ENCODE measurements at places on chromosomes 1 and 21.

DNA sequence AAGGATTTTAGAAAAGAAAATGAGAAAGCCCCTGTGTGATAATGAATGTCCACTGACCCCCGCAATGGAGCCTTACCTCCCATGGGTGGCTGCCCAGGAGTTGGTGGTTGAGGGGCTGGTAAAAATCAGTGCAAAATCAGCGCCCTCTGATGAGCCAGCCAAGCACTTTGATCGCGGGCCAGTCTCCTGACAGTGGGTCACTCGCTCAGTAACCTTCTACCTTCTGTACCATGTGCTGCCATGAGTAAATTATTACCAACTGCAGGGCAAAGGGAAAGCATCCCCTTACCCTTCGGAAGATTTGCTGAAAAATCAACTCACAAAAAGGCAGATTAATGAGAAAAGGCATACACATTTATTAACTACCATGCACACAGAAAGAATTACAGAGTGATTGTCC is 58.8 kb downstream of the KCNK1 start:
- no peak for DNase-seq

GRCh38 chr21:15022608-15023261 is 42.1 kb downstream of the NRIP1 start:
- DNase-seq = no peak

DNA sequence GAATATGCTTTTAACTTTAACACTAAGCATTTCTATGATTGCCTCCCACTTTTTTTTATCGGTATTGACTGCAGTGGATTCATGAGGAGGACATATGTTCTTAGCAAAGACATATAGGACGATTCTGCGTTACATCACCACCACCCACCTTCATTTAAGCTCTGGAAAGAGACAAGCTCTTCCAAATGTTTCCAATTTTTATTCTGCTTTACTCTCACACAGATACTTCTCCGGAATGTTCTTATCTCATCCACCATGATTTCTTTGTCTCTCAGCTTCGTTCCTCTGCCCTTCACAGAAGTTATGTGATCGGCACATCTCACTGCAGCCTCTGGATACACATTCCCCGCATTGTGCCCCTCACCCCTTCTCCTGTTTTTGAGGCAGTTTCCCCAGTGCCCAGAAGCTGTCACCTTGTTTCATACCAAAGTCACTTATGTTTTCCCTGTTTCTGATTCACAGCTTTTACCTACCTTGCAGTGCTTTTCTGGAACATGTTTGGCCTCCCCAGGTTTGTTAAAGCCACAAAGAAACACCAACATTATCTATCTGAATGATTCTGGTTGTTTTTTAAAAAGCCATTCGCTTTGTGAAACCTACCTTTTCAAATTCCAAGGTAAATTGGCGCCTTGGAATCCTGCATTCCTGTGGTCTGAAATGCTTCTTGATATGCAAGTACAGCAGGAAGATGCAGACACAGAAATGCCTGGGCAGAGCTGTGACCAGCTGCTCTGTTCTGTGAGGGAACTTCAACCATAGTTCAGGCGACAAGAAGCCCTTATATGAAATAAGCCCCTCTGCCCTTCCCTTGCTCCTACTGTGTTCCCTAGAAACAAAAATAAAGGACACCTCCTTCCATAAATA is 1020.2 kb downstream of the TTLL7 start:
- no peak for DNase-seq

GRCh38 chr1:235920596-235921375 is 54.1 kb upstream of the LYST start:
- DNase-seq = no peak

GRCh38 chr1:184788970-184789369 is 34.3 kb upstream of the EDEM3 start:
- no peak for DNase-seq

DNA sequence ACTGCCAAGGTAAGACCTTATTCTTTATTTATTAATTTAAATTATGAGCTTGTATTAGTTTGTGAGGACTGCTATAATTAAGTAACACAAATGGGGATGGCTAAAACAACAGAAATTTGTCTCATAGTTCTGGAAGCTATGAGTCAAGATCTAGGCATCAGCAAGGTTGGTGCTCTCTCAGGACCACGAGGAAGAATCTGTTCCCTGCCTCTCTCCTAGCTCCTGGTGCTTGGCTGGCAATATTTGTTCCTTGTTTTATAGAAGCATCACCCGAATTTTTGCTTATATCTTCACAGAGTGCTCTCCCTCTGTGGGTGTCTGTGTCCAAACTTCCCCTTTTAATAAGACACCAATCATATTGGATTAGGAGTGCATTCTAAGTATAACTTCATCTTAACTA is 41.4 kb upstream of the CCDC190 start:
- DNase-seq = no peak

DNA sequence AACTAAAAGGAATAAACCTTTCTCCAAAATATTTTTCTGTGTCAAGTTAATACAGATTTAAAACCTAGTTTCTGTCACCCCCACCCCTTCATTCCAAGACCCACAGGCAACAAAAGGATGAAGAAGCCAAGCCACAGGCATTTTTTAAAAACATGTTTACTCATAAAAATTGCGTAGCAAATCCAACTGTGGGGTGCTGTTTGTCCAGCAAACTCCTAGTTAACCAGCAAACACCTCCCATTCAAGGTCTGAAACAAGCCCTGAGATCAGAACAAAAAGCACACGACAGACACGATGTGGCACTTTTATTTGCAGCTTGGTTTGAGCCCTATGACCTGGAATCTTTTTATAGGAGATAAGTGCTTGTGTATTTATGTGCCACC is 149.9 kb upstream of the CAMK1G start:
- no peak for DNase-seq

DNA sequence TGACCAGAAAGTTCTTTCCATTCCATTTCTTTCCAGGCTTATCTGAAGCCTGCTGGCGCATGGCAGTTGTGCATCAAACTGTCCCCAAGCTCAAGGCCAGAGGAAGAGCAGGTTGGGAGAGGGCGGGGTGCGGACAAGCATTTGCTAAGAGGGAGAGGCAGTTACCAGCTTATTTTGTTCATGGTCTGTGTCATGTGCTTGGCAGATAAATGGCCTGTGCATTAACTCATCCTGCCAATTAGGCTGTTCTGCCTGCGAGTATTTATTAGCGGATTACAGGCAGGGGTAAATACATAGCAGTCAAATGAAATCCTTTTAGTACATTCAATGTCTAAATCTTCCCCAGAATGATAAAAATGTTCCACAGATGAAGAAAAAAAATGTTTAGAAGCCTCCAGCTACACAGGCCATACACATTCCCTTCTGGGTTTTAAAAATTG is 48.9 kb upstream of the B3GALNT2 start:
- no peak for DNase-seq

DNA sequence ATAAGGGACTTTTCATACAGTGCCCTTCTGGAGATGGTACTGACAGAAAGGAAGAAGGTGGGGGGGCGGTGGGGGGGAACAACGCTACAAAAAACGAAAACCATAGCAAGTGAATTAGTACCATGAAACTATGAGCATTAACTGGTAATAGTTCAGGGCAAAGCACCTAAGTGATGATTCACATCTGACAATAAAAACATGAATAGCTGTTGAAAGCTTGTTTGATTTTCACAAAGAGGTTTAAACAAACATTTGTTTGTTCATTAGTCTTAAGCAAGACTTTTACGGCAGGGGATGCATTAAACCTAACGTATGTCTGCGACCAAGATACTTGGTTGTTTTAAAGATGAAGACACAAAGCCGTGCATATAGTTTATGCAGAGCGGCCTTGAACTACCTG is 177.5 kb downstream of the LMO4 start:
- DNase-seq = no peak

GRCh38 chr1:234573711-234574299 is 36.2 kb downstream of the IRF2BP2 start:
- no peak for DNase-seq

GRCh38 chr1:60727552-60727951 is 354.8 kb upstream of the NFIA start:
- no peak for DNase-seq

DNA sequence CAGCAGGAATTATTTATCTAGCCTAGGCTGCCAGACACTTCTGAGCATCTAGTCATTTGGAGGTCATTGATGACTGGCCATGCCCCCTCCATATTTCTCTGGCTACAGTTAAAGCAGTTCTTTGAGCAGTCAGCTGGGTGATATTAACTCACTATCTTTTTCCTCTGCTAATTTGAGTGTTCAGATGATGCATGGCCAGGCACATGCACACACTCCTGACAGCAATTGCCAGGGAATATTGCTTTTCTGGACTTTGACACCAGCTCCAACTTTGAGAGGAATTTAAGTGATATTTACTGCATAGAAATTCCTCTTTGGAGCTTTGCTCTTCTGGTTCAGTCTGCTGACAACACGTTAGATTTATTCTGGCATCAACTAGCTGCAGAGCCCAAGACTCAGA is 52.6 kb downstream of the CD247 start:
- no peak for DNase-seq

DNA sequence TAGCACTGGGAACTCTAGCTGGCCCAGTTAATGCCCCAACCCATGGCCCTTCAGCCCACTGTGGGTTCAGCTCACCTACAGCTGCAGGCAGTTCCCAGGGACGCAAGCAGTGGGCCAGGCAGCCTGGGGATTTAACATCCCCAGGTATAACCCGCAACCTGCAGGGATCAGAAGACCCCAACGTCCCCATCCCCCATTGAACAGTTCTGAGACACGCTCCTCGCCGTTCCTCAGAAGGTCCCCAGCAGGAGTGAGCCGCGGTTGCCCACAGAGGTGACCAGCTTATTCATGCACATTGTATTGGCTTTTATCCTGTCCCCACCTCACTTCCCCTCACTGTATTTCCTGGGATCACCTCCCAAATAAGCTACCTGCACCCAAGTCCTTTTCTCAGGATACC is 5.0 kb upstream of the MATN1 start:
- no peak for DNase-seq

- DNase-seq = no peak
Measured at GRCh38 chr1:38929054-38929453, 12.6 kb downstream of the RHBDL2 start.
